ENCODE measurements at places on chromosomes 11 and 22.

- peak; percentile 59 for DNase-seq
Measured at GRCh38 chr22:28798810-28799605, 1.4 kb downstream of the XBP1 start.

DNA sequence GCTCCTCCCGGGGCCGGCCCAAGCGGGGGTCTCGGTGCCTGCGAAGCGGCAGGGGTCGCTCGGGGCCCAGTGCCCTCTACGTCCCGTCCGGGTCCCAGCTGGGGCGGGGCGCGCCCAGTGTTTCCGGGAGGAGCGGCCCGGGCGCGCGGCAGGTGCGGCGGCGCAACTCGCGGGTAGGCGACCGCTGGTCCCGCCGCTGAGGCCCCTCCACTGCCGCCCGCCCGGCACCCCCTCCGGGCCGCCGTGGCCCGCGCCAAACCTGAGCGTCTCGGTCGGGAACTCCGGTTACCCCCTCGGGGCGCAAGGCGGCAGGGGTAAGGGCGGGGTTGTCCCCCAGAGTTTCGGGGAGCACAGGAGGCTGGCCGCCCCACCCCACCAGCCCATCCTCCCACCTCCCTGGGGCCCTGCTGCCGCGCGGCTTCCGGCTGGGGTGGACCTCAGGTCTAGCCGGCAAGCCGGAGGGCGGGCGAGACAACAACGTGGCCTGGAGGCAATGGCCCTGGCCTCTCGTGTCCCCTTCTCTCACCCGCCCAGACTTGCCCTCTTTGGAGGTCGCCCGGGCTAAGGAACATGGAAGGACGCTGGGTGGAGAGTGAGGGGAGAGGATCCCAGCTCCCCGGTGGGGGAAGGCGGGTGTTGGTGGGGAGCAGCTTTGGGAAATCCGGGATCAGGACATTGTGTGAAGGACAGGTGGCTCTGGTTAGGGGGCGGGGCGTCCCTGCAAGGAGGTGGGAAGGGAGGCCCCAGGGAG, 398 bp upstream of the CRACR2B start:
- no peak for DNase-seq

DNA sequence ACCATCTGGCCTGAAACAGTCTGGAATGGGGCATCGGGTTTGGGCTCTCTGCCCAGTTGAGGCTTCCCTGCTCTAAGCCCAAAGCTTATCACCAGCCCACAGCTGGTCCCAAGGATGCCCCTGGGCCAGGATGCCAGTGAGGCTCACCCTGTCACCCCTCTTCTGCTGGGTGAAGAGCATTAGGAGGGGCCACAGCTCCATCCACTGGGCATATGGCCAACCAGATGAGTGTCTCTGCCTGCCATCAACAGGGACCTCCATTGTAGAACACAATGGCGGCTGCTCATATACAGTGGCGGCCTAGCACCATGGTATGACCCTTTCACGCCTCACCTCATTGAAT, 5.6 kb downstream of the CHST1 start:
- no peak for DNase-seq

- DNase-seq: no peak
Measured at GRCh38 chr11:3137486-3138177, 27.5 kb downstream of the OSBPL5 start.

DNA sequence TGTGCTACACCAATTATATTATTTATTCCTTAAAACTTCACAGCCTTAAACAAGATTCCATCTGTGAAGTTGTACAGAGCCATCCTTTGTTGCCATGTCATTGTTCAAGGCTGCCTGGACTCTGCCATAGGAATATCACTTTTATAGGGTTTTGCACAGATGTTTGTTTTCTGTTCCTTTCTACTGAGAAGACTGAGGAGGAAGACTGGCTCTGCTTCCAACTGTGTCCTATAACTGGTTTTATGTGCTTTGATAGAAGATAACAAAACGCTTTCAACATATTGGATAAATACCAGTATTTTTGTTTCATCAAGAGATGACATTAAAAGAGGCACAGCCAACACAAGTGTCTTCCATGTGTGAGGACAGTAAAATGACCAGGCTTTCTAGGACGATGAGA, 120.6 kb downstream of the CD44 start:
- no peak for DNase-seq

DNA sequence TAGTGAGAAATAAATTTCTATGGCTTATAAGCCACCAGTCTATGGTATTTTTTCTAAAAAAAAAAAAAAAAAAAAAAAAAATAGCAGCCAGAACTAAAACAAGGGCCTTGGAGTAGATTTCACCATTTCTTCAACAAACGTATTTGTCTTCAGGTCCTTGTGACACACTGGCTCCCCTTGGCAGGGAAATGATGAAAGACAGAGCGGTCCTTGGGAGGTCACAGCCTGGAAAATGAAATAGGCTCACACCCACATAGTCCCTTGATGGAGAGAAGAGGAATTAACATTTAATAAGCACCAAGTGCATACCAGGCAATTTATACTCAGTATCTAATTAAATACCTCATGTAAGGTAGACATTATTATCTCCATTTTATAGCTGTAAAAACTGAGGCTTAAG, 25.7 kb upstream of the ACER3 start:
- no peak for DNase-seq

All from astrocyte of the cerebellum (primary cell).